ENCODE measurements at places on chromosomes 16 and 17.

- DNase-seq, result no peak
Observed at GRCh38 chr17:50049636-50050035, 6.3 kb upstream of the ITGA3 start.

DNA sequence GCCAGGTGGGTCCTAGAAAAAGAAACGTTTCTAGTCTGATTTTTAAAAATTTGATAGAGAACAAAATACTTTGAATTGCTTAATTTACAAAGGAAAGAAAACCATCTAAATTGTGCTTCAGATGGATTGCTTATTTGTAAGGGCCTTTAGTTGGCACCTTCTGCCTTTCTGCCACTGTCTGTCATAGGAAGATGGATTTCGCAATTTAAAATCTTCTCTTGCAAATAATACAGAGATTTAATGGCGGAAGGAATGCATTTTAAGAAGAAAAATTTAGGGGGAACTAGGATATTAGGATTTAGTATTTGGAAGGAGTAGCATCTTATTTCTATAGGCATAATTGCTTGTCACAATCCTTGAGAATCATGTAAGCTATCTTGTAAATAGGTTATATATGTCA is 175.5 kb upstream of the RBL2 start:
- no peak for DNase-seq

GRCh38 chr17:3916825-3917224 is 560 bp upstream of the P2RX1 start:
- no peak for DNase-seq

GRCh38 chr16:14371778-14372431 is 258.2 kb downstream of the PARN start:
- DNase-seq, result no peak
